ENCODE measurements at places on chromosomes 1 and 21.

- no peak for DNase-seq
Measured at GRCh38 chr21:37342046-37342632, 24.4 kb upstream of the DYRK1A start.

DNA sequence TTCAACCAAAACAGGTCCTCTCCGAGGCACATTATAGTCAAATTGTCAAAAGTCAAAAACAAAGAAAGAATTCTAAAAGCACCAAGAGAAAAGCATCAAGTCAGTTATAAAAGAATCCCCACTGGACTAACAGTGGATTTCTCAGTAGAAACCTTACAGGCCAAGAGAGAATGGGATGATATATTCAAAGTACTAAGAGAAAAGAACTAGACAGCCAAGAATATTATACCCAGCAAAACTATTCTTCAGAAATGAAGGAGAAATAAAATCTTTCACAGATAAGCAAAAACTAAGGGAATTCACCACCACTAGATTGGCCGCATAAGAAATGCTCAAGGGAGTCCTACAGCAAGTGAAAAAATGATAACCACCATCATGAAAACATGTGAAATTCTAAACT lies 16.1 kb downstream of the OLFML3 start:
- no peak for DNase-seq

- no peak for DNase-seq
Measured at GRCh38 chr1:68141071-68142021, 90.9 kb upstream of the DIRAS3 start.

DNA sequence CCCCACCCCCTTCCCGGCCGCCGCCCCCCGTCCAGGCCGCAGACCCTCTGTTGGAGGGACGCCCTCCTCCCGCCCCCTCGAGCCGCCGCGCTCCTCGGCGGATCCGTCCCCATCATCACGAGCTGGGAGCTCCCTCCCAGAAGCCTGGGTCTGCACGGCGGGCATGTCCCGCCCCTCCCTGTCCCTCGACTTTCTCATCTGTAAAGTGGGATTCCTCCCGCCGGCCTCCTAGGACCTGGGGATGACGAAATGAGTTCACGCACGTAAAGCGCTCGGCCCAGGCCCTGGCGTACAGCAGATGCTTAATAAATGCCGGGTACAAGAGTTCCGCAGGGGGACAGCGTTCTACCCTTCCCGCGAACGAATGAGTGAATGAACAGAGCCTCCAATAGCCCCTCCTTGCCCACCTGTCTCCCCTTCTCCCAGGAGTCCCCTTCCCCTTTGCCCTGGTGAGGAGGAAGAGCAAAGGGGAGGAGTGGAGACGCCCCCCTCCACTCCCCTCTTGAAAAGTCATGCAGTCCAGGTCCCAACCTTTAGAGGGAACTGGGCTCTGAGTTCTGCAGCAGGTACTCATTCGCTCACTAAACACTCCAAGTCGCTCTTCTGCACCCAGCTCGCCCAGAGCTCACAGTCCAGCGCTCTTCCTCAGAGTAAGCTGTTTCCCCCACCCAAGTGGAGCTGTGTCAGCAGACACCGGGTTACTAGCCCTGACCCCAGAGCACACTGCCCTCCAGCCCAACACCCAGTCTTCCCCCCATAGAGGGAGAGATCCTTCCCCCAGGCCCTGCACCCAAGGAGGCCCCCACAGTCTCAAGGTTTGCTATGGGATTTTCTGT lies 16.8 kb downstream of the RAP1GAP start:
- no peak for DNase-seq

GRCh38 chr1:227769047-227769935 lies 34.1 kb downstream of the SNAP47 start:
- DNase-seq = no peak

DNA sequence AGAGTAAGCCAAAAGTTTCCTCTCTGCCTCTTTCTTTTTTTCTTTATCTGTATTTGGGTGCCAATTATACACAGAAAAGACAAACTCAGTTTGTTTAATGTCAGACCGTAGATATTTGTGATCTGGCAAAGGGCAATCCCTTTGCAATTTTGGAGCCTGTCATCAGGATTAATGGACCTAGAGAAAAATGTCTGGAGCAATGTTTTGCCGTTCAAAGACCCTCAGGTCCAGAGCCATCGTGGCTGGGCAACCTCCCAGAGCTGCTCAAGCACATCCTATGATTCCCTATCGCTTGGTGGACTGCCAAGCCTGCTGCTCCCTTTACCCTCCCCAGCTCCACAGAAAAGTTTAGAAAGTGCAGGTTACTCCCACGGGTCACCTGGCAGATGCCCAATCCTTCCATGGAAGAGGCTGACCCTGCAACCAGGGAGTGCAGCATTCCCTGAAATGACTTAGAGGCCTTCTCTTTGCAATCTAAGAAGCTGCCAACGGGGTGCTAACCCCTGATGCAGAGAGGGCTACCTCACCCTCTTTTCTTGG lies 112.5 kb upstream of the NGF start:
- no peak for DNase-seq

All from activated gamma-delta T cell treated with Interleukin-2 at 50 U/mL for 16 hours (primary cell).